Stimulated activated CD8-positive, alpha-beta memory T cell treated with anti-CD3 and anti-CD28 coated beads, Interleukin-4, amount 100 ng/mL, for 1 hour (primary cell): ENCODE measurements at places on chromosomes 13 and 19.

- DNase-seq = no peak
Measured at GRCh38 chr19:17541184-17541759, 14.2 kb upstream of the COLGALT1 start.

GRCh38 chr19:43651758-43652545 lies 12.3 kb upstream of the CADM4 start:
- no peak for DNase-seq

- DNase-seq = no peak
Measured at GRCh38 chr13:49246850-49247642, 679 bp upstream of the CDADC1 start.

GRCh38 chr13:51729866-51730553 lies 74.0 kb downstream of the DHRS12 start:
- DNase-seq = no peak

DNA sequence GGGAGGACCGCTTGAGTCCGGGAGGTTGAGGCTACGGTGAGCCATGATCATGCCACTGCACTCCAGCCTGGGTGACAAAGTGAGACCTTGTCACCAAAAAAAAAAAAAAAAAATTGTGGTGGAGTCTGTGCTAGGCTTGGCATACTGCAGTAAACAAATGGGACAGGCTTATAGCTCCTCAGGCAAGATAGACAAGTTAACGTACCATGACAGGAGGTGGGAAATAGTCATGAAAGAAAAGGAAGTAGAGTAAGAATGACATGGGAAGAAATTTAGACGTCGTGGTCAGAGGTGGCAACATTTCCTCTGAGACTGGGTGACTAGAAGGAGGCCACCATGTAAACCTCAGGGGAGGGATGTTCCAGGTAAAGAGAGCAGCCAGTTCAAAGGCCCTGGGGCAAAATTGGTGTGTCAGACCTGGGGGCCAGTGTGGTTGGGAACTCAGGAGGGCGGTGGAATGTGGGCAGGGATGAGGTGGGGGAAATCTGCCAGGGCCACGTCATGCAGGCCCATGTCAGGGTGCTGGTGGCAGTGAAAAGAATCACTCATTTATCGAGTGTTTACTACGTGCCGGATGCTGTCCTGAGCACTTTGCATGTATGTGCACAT lies 5.6 kb downstream of the SNRPA start:
- DNase-seq = no peak

GRCh38 chr13:50474088-50474662 lies 369.3 kb downstream of the DLEU7 start:
- no peak for DNase-seq
